Glutamatergic neuron (in vitro differentiated cells): ENCODE measurements at places on chromosomes 5 and 9. TPM values are rescaled to one million over a fixed set of nuclear protein-coding genes. Genes with fewer than 3 reads are reported as not detected.

DNA sequence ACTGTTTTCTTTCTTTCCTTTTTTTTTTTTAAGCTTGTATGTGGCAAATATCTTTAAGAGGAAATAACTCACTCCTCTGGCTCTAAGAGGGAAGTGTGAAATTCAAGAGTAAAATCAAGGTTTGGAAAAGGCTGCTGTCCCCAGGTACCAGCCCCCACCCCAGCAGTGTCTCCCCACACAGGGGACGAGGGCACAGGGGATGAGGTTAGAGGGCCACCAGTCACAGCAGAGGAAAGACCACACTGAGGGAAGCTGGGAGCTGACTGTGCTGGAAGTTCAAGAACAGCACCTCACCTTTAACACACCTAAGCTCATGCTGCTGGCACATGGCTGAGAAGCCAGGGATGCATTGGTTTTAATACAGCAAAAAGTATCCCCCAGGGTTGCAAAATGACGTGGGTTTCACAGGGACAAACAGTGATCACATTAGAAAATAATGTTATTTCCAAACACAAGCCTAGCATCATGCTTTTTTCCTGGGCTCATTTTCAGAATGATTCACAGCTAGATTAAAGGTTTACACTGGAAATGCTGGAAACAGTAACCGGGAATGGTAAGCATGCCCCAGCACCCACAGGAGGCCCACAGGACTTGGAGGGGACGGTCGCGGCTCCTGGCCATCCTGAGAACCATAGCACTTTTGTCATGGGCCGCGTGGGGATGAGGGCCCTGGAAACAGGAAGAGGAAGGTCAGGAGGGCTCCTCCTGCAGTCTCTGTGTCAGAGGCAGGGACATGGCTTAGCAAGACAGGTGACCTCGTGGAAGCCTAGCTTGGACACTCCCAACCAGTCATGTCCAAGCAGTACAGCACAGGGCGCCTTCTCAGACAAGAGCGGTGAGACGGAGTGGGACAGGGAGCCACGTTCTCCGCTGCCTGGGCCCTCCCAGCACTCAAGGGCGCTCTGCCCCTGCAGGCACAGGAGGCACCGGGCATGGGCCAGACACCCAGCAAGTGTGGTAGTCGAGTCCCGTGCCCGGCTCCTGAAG is 6.9 kb downstream of the LPCAT1 start:
- peak; percentile 12 for DNase-seq

DNA sequence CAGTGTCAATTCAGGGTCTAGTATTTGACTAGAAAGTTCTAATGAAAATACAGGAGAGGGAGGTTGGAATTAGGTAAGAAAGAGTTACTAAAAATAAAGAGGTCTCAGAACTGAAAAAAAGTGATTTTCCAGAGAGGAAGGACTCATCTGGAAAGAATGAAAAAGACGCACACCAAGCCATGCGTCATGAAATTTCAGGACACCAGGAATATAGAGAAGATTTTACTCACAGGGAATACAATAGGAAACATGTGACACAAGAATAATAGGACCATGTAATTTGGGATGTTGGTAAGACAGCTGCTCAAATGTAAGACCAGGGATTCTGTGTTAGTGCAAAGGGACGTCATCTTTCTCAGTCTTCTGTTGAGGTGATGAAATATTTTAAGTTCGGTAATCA is 224.7 kb downstream of the GDNF start:
- no peak for DNase-seq

DNA sequence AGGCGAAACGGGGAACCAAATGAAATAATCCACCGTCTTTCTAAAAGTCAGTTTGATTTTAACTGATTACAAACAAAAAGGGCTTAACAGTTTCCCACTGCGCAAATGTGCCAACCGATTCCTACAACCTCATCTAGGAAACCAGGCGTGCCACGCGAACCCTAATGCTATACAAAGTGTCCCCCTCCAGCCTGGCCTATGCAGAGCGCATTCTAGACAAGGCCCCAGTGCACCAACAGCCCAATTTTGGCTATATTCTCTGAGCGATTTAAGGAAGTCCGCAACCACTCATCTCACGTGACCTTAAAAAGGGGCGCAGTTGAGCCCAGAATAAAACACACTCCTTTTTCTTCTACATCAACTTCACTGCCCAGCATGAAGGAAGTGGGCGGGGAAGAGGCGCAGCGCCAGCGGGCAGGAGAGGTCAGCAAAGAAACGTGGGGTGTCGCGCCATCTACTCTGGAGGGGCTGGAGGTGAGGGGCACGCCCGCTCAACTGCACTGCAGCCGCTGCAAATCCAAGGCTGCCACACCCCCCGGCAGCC is 779 bp downstream of the FAM13B start:
- DNase-seq = no peak

- no peak for DNase-seq
Observed at GRCh38 chr5:126716861-126717260, 60.1 kb upstream of the LMNB1 start.

GRCh38 chr5:34022121-34022705 is 14.4 kb upstream of the AMACR start:
- DNase-seq = no peak

DNA sequence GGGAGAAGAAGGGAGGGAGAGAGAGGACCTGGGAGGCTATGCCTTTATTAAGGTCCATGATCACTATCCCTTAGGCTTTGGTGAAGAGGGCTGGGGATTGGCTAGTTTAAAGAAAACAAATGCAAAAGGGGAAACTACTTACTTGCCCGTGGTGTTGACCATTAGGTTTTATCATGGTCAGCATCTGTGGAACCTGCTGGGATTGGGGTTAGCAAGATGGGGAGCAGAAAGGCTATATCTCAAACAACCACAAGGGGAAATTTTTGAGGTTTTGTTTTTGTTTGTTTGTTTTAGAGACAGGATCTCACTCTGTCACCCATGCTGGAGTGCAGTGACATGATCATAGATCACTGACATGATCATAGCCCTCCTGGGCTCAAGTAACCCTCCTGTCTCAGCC is 9.0 kb upstream of the RAD23B start:
- DNase-seq = no peak

The JAKMIP2 gene
- total RNA-seq = 88.2 TPM

DNA sequence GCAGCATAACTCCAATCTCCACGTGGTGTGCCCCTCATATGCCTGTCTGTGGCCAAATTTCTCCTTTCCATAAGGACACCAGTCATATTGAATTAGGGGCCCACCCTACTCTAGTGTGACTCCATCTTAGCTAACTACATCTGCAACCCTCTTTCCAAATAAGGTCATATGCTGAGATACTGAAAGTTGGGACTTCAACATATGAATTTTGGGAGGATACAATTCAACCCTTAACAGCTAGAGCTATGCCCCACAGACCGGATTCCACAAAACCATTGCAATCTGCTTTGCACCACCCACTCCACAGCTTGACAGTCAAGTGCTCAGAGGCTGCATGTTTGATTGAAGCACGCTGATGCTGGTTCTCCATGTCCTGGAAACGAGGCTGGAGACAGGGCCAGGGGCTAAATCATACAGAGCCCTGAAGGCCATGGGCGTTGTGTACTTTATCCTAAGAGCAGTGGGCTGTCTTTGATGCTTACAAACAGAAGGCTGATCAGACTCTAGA is 122.8 kb downstream of the MTX3 start:
- no peak for DNase-seq

The RNF224 gene
- total RNA-seq = 0.39 TPM

- no peak for DNase-seq
Observed at GRCh38 chr9:33778700-33779351, 16.5 kb upstream of the PRSS3 start.

DNA sequence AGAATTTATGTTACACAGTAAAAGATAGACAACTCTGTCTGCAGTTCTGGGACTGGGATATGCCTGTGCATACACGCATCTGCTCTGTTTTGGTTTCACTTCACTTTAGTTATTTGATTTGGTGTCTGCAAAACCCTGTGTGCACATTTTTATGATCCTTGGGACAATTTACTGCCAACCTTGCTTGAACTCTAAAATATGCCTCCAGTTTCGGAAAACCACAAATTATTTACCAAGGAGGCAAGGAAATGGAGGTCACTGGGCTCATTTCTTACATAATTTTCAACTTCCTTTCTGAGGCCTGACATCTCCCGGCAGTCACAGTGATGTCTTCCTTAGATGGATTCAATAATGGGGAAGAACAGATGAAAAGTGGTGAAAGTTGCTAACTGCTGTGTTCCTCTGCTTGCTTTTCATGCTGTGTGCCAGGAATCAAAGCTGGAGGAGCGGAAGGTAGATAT is 61.2 kb upstream of the TAF11L2 start:
- DNase-seq = no peak

- DNase-seq = no peak
Observed at GRCh38 chr5:142780871-142781270, 10.7 kb downstream of the ARHGAP26 start.

DNA sequence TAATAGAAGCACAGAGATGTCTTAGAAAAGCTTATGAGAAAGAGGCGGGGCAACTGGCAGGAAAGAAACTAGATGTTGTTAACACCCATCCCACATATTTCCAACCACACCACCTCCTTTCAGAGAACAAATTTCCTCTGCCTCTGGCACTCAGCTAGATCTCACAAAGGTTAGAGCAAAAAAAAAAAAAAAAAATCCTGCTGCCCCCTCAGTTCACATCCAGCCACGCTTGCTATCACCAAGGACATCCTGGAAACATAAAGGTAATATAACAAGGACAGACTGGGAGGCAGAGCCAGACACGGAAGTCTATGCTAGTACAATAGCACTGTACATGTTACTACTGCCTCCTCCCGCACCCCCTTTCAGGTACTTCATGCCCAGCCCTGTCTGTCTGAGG is 238.0 kb upstream of the PTGER4 start:
- DNase-seq = no peak

DNA sequence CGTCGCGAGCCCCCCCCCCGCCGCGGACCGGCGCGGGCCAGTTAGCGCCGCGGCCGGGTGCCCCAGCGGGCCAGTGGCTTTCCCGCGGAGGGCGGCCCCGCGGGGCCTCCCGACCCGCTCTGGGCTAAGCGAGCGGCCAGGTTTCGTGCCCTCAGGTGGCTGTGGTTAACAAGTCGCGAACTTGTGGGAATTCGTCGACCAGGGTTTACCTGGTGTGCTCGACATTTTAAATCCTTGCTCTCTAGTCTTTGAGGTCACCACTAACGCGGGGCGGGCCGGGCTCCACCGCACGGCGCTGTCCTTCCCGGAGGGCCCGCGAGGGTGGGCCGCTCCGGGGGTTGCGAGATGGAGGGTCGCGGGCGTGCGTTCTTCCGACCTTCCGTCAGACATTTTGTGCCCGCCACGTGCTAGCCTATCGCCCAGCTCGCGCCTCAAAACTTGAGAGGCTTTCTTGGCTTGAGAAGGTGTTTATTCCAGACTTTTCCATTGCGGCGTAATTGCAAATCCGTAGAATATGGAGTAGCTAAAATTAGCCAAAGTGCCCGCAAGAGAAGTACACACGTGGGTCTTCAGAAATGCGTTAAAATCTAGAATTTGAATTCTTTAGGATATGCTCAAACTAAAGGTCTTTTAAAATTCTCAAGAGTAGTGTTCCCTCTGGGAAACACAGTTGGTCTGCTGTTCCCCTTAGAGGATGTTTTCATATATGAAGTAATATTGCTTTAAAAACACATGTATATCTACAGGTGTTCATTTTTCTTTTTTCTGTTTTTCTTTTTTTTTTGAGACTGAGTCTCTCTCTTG is 2.1 kb downstream of the ANP32B start:
- DNase-seq = peak; percentile 24
